Stimulated activated CD4-positive, alpha-beta T cell treated with anti-CD3 and anti-CD28 coated beads, TNF-alpha, amount 100 ng/mL, for 1 hour (primary cell): ENCODE measurements at places on chromosomes 1 and 21.

GRCh38 chr21:25964926-25965325 lies 205.6 kb downstream of the APP start:
- DNase-seq = no peak

DNA sequence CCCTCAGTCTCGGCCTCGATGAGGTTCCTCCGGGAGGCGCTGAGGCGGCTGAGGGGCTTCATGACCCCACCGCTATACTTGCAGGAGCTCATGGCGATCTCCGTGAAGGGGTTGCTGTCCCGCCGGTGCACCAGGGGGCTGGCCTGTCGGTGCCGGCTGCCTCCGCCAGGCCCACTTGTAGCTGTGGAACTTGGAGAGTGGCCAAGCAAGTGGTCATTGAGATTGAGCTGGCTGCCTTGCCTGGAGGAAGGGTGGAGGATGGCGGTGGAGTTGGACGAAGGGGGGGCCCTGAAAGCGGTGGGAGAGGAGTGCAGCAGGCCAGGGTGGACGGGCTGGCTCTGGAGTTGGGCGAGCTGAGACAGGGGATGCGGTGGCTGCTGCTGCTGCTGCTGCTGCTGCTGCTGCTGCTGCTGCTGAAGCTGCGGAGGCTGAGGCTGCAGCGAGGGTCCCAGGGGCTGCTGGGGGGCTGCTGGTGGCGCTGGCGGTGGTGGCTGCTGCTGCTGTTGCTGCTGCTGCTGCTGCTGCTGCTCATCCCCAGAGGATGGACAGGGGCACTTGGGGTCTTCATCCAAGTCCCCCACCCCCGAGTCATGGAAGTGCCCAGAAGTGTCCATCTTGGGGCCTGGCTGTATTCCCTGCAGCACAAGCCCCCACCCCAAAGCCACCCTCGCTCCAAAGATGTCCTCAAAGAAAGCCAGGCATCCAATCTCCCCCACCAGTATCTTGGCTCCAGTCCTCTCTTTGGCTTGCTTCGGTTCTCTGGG lies 548 bp downstream of the KCNN3 start:
- no peak for DNase-seq

DNA sequence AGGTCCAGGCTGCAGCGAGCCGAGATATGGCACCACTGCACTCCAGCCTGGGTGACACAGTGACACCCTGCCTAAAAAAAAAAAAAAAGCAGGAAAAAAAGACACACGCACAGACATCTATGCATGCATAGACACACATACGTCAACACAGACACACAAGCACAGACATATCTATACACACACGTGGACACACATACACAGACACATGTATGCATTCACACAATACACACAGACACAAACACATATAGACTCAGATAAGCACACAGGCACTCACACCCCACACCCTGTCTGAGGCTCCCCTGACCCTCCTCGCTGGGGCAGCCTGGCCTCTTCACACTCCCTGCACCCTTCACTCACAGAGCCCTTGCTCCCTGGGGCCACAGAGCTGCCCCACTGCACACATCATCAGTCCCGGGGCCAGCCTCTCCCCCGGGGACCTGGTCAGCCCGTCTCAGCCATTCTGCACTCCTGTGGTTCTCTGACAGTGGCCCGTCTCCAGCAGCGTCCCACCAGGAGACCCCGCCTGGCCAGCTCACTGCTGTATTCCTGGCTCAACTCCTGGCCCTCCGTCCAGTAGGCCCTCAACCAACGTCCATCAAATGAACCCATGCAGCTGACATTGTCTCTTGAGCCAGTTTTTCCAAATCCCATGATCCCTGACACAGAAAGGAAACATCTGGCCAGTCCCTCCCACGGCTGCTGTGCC lies 4.6 kb upstream of the PRKCZ start:
- DNase-seq = no peak

DNA sequence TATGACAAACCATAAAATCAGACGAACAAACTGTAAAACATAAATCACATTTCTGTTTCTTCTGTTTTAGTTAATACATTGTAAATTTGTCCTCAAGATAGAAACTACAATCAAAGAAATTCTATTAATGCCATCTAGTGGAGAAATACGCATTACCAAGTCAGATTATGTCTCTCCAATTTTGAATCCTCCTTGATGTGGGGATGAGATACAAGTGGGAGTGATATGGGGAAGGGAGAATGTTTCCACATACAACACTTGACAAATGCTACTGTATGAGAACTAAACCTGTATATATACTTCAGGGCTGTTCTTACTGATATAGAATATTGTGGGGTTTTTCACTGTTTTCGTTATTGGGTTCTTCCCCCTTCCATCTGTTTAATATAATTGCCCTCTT lies 2.6 kb downstream of the HFM1 start:
- no peak for DNase-seq

DNA sequence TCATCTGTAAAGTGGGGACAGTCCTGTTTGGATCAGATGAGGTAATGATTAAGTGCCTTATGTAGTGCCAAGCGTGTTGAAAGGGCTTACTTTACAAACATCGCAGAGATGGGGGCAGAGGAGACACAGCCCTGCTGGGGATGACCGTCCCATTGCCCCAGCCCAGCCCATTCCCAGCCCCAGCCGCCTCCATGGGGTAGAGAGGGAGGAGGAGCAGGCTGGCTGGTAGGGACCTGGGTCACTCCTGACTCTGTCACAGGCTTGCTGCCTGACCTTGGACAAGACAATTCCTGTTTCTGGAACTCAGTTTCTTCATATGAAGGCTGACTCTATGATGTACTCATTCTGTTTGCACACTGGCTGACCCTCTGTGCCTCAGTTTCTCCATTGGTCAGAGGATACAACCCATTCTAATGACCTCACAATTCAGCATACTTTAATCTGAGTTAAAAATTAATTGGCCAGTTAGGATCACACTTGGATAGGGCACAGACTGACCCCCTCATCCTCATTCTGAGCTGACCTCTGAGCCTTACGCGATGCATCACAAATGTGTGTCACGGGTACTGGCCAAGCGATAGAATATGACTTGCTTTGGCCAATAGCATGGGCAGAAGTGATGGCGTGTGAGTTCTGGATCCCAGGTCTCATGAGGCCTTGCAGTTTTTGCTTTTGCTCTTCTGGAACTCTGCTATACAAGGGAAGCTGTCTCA lies 91.1 kb downstream of the PTPRU start:
- no peak for DNase-seq

- no peak for DNase-seq
Measured at GRCh38 chr1:159927849-159928431, 2.6 kb upstream of the TAGLN2 start.

GRCh38 chr1:212213784-212214183 lies 71.4 kb upstream of the PPP2R5A start:
- DNase-seq = no peak

DNA sequence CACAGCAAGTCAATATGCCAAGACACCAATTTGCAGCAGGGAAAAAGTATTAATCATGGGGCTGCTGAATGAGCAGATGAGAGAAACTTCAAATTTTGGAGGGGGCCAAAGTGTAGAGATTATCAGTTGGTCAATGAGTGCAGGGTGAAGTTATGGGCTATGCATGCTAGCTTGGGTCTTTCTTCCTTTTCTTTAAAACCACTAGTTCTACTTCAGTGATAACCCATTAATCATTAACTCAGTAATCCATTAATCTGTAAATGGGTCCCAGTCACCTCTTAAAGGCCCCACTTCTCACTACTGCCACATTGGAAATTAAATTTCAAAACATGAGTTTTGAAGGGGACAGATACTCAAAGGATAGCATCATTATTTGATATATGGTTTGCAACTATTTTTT lies 688.6 kb upstream of the ADGRL4 start:
- DNase-seq = no peak

GRCh38 chr1:155051777-155052398 lies 772 bp downstream of the ADAM15 start:
- no peak for DNase-seq

- DNase-seq = peak; percentile 3
Measured at GRCh38 chr1:166479052-166479631, 312.3 kb upstream of the FAM78B start.

GRCh38 chr1:24826510-24826909 lies 81.3 kb downstream of the CLIC4 start:
- no peak for DNase-seq

DNA sequence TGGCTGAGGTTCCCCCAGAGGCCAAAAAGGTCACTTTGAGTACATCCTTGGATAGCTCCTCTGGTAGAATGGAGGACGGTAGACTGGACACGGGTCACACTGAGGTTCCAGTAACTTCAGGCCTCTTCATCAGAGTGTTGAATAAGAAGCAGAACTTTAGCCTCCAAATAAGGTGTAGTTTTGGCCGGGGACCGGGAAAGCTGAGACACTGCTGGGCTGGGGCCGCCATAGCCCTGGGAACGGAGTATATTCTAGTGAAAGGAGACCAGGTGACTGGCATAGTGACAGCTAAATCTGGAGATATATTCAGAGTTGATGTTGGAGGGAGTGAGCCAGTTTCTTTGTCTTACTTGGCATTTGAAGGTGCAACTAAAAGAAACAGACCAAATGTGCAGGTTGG lies 84.1 kb downstream of the EVA1C start:
- no peak for DNase-seq

- no peak for DNase-seq
Measured at GRCh38 chr1:23344987-23345472, 946 bp upstream of the HNRNPR start.

DNA sequence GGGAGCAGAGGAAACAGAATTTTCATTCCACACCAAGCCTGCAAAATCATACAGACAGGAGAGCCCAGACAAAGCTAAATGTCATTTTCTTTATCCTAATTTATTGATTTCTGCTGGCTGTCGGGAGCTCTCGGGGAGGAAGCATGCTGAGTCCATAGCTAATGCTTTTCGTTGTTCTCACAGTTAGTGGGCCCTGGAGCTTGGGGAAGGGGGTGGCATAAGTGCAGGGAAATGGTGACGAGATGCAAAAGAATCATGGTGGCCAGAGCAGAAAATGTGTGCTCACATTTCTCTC lies 202.4 kb downstream of the TOMM20 start:
- no peak for DNase-seq

DNA sequence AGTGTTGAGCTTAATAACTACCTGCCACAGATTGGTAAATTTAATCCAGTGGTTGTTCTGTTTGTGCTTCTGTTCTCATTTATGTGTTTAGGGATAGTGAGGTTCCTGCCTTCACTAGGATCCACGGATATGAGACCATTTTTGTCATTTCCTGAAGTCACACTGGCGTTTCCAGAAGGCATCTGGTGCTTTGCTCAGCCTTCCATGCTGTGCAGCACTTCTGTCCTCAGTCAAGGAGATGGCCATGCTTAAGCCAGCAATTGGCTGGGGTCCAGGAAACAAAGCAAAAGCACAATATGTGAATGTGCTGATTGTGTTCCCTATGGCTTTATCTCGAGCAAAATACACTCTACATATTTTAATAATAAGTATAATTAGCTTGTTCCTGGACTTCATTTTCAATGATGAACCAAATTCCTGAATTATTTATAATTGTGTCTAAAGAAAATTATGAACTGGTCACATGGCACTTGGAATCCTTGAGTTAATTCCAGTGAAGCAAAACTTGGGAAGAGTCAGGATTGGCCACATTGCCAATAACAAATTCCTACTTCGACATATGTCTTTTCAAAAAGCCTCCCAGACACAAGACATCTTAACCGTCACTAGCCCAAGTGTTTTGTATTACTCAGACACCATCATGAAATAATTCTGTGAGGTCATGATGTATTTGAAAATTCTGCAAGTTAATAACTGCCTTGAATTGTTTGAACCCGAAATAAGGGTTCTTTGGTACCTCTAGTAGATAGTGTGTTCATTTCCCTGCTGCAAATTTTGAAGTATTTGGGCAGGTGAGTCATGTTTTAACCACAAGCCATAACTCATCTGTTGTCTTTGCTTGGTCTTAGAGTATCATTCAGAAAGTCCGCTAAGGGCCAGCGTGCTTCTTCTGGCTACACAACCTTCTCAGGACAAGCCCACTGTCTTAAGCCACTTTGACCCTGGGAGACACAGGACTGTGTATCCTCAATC lies 412.4 kb downstream of the DISC1 start:
- no peak for DNase-seq

GRCh38 chr1:21022279-21023040 lies 154.2 kb downstream of the EIF4G3 start:
- peak; percentile 2 for DNase-seq

DNA sequence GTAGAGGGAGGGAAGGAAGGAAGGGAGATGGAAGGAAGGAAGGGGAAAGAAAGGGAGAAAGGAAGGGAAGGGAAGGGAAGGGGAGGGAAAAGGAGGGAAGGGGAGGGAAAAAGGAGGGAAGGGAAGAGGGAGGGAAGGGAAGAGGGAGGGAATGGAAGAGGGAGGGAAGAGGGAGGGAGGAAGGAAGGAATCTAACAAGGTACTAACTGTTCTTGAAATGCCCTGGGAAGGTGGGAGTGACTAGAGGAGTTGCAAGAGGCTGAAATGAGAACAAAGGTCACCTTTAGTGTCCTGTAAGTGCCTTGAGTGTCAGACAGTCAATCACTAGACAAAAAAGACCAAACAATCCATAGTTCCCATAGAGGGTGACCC lies 2.3 kb upstream of the ATP2B4 start:
- no peak for DNase-seq

DNA sequence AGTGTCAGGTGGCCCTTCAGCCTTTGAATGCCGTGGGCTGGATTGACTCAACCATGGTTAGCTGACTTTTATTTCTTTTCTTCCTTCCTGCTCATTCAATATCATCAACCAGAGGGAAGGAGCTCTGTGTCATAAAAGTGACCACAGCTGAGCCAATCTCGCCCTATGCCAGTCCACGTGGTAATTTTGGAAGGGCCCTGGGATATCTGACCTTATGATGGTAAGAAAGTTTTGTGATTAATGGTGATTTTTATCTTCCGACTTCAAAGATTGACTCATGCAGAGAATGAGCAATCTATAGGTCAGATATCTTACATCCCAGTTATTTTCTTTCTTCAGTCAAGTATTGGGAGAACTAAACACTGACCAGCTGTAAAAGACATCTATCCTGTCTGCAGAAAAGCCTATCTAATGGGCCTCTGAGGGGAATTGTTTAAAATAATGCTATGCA lies 170.3 kb downstream of the ZC3H11B start:
- no peak for DNase-seq

DNA sequence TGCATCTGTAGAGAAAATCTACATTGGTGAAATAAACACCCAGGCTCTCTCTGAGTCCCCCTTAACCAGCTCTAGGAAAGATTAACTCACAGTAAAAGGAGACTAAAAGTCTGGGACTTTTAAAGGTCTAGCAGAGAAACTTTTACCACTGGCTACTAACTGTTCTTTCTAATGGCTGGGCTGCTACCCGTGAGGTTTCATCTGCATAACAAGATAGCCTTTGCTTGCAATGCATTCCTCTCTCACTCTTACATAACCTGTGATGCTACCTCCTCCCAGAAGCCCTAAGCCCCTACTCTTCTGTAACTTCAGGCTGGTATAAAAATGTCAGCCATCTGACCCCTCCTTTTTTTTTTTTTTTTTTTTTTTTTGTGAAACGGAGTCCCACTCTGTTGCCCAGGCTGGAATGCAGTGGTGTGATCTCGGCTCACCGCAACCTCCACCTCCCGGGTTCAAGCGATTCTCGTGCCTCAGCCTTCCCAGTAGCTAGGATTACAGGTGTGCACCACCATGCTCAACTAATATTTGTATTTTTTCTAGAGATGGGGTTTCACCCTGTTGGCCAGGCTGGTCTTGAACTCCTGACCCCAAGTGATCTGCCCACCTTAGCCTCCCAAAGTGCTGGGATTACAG lies 344.2 kb downstream of the RGS7 start:
- no peak for DNase-seq

GRCh38 chr21:42642219-42642745 lies 11.1 kb upstream of the PDE9A start:
- no peak for DNase-seq

- no peak for DNase-seq
Measured at GRCh38 chr1:110130113-110130591, 17.9 kb downstream of the UBL4B start.
